Left lobe of liver (tissue), 2 donors: ENCODE measurements at places on chromosomes 1 and 21.
A peak's percentile ranks its signal among the peaks of the same experiment; 100 is the strongest.

DNA sequence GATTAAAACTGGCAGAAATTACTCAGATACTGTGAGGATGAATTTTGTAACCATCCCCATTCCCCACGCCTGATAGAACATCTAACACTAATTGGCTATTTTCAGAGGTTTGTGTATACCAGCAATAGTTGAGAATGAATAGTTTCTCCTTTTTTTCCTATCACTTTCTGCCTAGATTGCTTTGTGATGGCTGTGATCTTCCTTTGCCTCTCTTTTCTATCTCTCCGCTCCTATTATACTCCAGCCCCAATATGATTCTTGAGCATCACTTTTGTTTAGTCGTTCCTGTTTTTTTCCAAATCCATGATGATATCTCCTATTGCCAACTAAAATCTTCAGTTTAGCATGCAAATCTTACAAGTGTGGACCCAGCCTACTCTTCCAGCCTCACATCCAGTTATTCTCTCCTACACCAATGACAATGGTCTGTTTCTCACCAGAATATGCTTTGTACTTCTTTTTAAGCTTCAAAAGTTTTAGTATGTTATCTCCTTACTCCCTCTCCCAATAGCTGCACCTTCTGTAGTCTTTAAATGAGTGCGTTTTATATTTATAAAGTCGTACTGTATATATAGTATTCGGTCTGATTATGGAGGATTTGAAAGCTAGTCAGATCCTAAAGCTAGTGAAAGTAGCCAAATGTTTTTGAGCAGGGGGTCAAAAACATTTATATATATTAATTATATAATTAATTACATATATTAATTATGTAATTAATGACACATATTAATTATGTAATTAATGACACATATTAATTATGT is 25.2 kb downstream of the MAGI3 start:
- DNase-seq: no peak

DNA sequence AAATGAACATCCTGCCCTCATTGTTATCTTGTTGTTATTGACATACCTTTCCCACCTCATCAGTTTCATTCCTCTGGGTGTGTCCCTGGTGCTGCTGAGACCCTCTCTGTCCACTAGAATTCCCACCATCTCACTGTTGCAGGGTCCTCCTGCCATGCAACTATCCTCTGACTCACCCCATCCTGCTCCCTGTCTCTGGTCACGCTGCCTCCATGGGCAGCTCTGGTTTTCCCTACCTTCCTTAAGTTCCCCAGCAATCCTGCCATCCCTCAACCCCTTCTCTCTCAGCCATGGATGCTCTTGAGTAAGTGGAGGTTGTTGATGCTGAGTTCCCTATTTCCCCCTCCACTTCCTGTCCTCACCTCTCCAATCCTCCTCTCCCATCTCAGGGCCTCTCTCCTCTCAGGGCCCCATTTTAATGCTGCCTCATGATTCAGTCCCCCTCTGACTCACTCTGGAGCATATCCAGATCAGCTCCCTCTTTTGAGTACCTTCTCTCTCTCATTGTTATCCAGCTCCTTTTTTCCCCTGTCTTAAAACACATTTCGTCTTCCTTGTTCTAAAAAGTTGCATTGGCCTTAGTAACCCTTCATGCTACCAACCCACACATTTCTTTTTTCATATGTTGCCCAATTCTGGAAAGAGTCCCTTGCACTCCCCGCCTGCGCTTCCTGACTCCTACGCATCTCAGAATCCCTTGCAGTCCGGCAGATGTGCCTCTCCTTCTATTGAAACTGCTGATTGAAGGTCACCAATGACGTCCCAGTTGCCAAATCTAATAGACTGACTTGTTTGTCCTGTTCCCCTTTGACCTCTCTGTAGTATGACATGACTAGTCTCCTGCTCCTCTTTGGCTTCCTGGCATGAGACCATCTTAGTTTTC is 92.0 kb downstream of the CNIH3 start:
- peak; percentile 52 for DNase-seq

GRCh38 chr1:222384531-222384930 is 163.4 kb downstream of the HHIPL2 start:
- no peak for DNase-seq

DNA sequence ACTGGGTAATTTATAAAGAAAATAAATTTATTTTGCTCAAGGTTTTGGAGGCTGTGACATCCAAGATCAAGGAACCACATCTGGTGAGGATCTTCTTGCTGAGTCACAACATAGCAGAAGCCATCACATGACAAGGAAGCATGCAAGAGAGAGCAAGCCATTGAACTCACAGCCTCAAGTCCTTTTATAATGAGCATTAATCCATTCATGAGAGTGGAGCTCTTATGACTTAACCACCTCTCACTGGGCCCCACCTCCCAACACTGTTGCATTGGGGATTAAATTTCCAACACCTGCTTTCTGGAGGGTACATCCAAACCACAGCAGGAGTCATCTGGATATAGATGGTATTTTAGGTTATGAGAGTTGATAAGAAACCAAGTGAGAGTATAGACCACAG is 20.6 kb upstream of the EGLN1 start:
- no peak for DNase-seq

- DNase-seq: no peak
Measured at GRCh38 chr1:179490611-179491010, 85.1 kb downstream of the NPHS2 start.

GRCh38 chr1:167135281-167135840 is 41.5 kb downstream of the STYXL2 start:
- DNase-seq: no peak

DNA sequence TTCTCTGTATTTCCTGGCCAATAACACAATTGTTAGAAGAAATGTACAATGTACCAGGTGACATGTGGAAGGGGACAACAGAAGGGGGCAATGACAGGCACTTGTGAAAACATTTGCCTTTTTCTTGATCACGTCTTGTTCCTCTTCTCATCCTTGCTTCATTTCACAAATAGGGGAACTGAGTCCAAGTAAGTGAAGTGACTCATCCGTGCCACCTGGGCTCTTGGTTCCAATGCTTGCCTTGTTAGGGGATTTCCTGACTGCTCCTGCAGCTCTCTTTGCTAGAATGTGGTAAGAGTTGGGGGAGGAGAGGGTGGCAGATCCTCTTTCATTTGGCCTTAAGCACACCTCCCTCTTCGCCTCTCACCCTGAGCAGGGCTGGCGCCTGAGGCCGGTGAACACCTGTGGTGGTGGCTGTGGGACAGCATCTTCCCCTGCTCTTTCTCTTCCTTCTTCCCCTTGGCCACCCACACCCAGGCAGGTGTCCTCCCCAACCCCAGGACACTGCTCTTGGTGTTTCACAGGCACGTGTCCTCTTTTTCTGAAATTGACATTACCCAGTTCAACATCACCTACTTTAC is 2.2 kb upstream of the RHEX start:
- no peak for DNase-seq

DNA sequence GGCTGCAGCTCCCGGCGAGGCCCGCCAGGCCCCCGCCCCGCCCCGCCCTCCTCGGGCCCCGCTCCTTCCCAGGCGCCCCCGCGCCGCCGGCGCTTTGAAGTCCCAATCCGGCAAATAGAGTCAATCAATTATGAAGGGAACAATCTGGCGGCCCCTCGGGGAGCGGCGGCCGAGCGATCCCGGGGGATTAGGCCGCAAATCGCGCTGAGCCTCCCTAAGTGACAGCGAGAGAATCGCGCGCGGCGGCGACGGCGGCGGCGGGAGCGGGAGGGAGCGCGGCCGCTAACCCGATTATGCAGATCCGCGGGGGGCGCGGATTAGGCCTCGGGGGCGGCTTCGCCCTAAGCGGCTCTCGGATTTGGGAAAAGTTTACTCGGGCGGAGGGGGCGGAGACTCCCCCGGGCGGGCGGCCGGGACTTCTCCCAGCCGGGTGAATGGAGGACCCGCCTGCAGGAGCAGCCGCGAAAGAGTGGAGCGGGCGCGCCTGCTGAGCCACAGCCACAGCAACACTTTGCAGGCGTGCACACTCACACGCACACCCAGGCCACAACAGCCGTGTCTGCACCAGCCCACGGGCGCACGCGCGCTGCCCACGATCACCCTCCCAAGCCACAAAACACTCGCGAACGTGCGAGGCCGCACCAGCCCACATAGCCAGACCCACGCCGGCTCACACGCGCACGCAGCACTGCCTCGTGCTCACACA is 23.0 kb upstream of the DMBX1 start:
- no peak for DNase-seq
